T-helper 22 cell (primary cell): ENCODE measurements at places on chromosomes 7 and 10.

- no peak for DNase-seq
Observed at GRCh38 chr10:114376523-114376922, 27.8 kb downstream of the AFAP1L2 start.

GRCh38 chr10:71933651-71934050 is 30.5 kb upstream of the CHST3 start:
- no peak for DNase-seq

DNA sequence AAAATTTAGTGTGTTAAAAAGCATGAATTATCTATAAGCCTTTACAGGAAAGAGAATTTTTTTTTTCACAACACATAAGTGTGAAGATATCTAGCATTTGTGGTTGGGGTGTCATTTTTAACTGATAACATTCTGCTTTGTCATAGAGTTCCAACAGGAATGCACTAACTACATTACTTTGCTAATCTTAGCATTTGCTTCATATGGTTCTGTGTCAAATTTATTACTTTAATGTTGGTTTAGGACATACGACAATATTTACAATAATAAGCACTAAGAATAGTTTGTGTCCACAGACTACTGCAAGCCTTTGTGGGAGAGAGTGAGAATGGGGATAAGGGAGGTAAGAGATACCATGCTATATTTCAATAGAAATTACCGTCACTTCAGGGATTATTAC is 40.6 kb upstream of the MAGI2 start:
- DNase-seq, result no peak

GRCh38 chr7:118039963-118040489 is 143.9 kb upstream of the LSM8 start:
- DNase-seq, result no peak

GRCh38 chr7:20194343-20194995 is 22.7 kb downstream of the MACC1 start:
- no peak for DNase-seq

DNA sequence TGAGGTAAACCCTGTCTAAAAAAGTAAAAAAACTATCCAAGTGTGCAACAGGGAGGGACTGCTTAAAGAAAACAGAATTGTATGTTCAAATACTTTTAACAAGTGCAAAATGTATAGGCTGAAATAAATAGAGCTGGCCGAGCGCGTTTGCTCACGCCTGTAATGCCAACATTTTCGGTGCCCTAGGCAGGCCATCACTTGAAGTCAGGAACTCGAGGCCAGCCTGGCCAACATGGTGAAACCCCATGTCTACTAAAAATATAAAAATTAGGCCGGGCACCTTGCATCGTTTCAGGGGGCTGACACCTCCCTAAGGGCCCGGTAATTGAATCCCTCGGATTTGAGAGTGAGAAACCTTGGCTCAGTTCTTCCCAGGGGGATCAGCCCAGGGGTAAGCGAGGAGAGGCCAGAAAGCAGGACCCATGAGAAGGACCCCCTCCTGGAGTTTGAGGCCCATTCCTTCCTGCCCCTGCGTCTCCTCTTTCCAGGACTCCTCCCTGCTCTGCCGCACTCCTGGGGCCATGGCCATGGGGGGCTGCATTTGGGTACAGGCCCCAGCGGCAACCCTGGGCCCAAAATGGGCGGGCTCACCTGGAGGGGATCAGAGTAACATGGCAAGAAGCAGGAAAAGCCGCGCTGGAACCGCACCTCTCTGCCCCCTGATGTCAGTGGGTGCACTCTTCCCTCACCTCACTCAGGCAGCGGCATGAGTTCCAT is 75.5 kb upstream of the TMEM248 start:
- no peak for DNase-seq

DNA sequence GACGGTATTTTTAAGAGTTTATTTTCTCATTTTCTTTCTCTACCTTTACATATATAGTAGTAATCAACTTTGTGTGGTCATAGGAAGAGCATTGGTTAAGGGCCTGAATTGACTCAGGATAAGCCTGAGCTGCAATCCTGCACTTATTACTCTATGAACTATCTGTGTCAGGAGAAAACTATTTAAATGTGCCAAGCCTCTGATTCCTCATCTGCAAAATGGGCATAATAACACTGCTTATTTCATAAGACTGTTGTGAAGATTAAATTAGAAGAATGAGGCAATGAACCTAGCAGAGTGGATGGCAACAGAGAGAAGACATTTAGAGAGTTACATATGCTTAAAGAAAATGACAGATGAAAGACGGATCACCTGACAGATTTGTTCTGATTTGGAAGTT is 175.5 kb downstream of the RELN start:
- DNase-seq, result no peak

GRCh38 chr7:97094284-97094930 is 23.1 kb upstream of the SDHAF3 start:
- DNase-seq, result no peak

- DNase-seq, result no peak
Observed at GRCh38 chr10:123250640-123251039, 96.4 kb downstream of the BUB3 start.

DNA sequence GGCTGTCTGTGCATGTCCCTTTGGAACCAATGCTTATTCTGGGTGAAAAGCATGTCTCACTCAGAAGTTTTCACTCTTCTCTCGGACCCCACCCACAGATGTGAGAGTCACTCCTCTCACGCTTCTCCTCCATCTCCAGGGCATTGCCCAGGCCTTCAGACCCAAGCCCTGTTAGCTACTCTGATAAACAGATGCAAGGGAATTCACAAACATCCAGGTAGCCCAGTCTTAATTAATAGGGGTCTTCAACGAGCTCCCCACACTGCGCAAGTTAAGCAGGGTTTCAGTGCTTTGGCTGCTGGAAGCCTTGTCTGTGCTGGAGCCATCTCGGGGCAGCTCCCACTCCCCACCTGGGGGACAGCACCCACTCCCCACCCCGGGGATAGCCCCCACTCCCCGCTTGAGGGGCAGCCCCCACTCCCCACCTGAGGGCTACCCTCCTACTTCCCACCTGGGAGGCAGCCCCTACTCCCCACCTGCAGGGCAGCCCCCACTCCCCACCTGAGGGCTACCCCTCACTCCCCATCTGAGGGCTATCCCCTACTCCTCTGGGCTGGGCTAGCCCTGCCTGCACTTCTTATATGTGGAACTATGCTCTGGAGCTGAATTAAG is 8.7 kb downstream of the PKD1L1 start:
- DNase-seq, result no peak

GRCh38 chr7:98323597-98324322 is 42.3 kb downstream of the BRI3 start:
- no peak for DNase-seq

DNA sequence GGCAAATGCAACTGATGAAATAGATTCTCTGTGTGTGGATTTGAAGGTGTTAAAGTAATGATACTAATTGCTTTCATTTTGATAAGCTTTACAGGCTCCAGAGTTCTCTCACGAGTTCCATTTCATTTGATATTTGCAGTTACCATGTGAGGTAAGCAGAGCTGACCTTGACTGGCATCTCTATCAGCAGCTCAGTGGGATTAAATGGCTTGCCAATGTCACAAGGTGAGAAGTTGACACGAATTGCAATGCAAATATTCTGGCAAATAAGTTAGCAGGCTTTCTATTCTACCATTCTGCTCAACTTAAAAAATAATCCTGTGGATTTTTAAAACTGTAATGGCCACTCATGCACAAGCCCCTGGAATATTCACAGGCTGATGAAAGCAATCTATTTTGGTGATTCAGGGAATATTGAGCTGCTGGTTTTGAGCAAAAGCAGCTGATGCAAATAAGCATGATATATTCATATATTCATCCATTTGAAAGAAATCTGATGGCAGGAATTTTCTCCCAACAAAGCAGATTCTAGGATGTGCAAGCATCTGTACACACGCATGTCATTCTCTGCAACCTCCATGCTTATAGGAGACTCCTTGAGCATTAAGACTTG is 64.5 kb upstream of the ANKRD1 start:
- DNase-seq, result no peak

DNA sequence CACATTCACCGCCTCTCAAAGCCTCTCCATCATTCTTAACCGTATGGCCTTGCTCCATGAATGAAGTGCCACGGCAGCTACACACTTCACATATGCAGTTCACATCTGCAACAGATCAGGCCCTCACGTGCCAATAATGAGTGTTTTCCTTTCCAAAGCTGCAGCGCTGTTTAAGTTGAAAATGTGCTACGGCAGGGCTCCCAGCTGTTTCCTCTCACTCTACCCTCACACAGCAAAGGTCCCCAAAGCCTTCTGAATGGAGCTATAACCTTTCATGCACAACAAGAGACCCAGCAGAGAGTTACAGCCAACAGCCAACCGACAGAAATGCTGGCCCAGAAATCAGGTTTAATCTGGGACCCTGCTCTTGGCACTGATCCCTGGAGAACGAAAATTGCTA is 236.1 kb downstream of the ELMO1 start:
- DNase-seq, result no peak

GRCh38 chr7:28202222-28202621 is 21.6 kb upstream of the JAZF1 start:
- no peak for DNase-seq

DNA sequence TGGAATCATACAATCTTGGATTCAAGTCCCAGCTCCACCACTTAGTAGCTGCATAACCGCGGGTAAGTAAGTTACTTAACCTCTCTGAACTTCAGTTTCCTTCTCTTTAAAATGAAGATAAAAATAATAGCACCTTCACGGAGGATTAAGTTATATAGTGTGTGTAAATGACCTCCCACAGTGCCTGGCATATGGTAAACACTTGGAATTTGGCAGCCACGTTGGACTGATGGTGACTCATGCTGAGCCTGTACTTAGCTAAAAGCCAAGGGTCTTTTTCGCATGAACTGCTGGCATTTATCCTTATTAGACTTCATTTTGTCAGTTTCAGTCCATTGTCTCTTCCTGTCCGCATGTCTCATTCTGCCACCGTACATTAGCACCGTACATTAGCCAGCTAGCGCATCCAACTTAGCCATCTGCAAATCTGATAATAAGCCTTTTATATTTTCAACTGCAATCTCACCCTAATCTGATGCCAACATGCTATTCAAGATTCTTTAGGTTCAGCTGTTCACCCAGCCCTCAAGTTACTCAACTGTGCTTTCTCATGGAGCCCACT is 11.2 kb downstream of the SLC13A4 start:
- DNase-seq, result no peak

- no peak for DNase-seq
Observed at GRCh38 chr7:2621948-2622640, 9.7 kb upstream of the TTYH3 start.

DNA sequence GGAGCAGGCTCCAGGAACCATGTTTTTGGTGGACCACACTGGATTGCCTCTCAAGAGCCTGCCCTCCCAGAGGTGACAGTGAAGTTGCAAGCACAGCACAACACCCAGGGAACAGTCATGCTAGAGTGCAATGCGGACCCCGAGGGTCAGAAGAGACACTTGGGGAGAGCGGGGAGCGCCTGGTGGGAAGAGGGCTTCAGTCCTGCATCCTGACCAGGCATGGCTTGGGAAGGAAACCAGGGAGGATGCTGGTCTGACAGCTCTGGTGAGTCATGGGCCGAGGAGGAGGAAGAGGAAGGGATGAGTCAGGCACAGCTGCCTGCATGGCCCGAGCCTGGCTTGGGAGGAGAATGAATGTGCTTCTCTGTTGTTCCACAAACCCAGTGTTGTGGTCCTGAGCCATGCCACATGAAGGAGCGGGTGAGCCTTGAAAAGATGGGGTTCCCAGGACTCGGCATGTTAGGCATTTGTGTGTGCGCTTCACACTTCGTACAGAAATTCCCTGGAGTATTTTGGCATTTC is 29.5 kb upstream of the ANKRD2 start:
- DNase-seq, result no peak

DNA sequence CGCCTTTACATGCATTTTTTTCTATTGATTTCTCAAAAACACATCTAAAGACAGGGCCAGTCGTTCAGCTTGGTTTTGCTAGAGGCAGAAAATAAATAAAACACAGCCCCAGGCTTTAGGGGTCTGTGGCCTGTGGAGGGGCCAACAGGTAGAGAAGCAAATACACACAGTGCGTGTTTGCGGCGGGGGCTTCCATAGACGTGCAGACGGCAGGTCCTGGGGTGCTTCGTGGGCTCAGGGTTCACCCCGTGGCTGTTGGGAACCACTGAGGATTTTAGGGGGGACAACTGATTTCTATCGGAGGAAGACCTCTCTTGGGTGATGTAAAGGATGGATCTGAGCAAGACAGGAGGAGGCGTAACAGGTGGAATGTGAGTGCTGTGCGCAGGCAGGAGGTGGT is 445.7 kb upstream of the FOXK1 start:
- no peak for DNase-seq

GRCh38 chr7:148967602-148968001 is 60.7 kb downstream of the PDIA4 start:
- no peak for DNase-seq

DNA sequence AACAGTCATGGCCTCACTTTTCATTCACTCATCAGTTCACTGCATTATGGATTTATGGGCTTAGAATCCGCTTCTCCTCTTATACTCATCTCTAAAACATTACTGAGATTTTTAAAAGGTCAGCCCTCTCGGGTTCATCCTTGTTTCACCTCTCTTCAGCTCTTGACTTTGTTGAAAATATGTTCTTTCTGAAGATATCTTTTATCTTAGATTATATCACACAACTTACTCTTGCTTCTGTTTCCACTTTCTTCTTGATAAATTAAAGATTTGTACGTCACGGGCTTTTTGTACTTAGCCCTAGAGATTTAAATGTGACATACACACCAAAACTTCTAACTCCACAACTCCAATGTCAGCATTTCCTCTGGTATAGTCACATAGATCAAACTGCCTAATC is 342.5 kb upstream of the TMEM229A start:
- no peak for DNase-seq

GRCh38 chr10:128061306-128062300 is 64.6 kb downstream of the MKI67 start:
- no peak for DNase-seq

DNA sequence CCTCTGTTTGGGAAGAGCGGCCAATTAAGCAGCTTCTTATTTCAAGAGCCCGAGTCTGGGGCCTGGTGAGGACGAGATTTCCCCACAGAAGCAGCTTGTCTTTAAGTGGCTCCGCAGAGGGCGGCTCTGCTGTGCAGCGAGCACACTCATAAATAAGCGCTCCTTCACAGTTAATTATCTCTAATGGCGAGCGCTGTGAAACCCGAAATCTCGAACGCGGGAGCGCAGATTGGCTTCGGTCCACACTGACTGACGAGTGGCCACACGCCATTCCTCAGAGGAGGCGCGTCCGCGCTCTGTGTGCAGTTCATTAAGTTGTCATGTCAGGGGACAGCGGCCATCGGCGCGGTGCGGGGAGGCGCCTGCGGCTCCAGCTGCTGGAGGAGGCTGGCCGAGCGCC is 560.9 kb downstream of the DNAJB6 start:
- DNase-seq, result no peak
